ENCODE measurements at places on chromosomes 3 and 15. TPM values are rescaled to one million over a fixed set of nuclear protein-coding genes. Genes with fewer than 3 reads are reported as not detected.

Gene SACM1L
- 18.7 TPM for total RNA-seq

Gene ATP8B4
- 2.5 TPM for total RNA-seq

- no peaks in the 10 kb centered on the region for H3K36me3 ChIP-seq
- H3K4me1 ChIP-seq, result no peaks in the 10 kb centered on the region
These were observed 68.7 kb upstream of the FURIN start for GRCh38 chr15:90799639-90800170.

Gene ZNF445
- 5.1 TPM for total RNA-seq

GRCh38 chr3:61343543-61343942 is 92.3 kb upstream of the FHIT start:
- no peak for DNase-seq
- H3K27me3 ChIP-seq, result no peaks in the 10 kb centered on the region
- H3K36me3 ChIP-seq, result no peaks in the 10 kb centered on the region
- no peak overlapping the region for H3K4me3 ChIP-seq
- H3K27ac ChIP-seq, result no peak overlapping the region
- no peaks in the 10 kb centered on the region for H3K4me1 ChIP-seq

Gene COL8A1
- total RNA-seq, result 43.3 TPM

Gene ADAMTS7
- total RNA-seq, result 20.8 TPM

- H3K27me3 ChIP-seq, result no peaks in the 10 kb centered on the region
- no peaks in the 10 kb centered on the region for H3K36me3 ChIP-seq
- DNase-seq, result no peak
- no peaks in the 10 kb centered on the region for H3K4me1 ChIP-seq
- H3K4me3 ChIP-seq, result no peak overlapping the region
These were observed 6.4 kb downstream of the SUCNR1 start for GRCh38 chr3:151879679-151880415.

Gene PEAK1
- total RNA-seq, result 44.2 TPM

DNA sequence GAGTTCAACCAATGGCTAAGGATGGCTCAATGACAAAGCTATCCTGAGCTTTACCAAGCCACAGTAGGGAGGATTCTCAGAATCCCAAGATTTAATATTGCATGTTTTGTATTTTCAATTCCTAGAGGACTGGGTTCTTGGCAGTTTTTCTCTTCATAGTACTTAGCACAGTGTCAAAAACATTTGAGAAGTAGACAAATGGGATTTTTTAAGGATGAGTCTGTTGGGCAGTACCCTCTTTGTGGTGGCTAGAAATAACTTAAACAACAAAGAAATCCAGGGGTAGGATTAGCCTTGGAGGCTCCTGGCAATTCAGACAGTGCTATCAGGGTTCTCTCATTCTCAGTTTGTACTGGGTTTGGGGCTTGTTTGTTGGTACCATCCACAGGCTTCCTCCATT is 212.8 kb upstream of the RORA start:
- no peaks in the 10 kb centered on the region for H3K27me3 ChIP-seq
- no peak for DNase-seq
- no peak overlapping the region for H3K4me3 ChIP-seq
- no peak overlapping the region for H3K27ac ChIP-seq
- no peaks in the 10 kb centered on the region for H3K4me1 ChIP-seq
- H3K36me3 ChIP-seq, result no peaks in the 10 kb centered on the region

- DNase-seq, result peak; percentile 68
- peak overlapping the region; percentile 84 for H3K4me3 ChIP-seq
- no peaks in the 10 kb centered on the region for H3K27me3 ChIP-seq
- no peaks in the 10 kb centered on the region for H3K36me3 ChIP-seq
These were observed 567 bp downstream of the PFN2 start for GRCh38 chr3:149969940-149970715.

Gene CASR
- total RNA-seq, result not detected

GRCh38 chr15:75049392-75049791 is 26.0 kb downstream of the PPCDC start:
- H3K36me3 ChIP-seq, result no peaks in the 10 kb centered on the region
- no peak overlapping the region for H3K4me3 ChIP-seq
- peak overlapping the region; percentile 32 for H3K27ac ChIP-seq
- H3K27me3 ChIP-seq, result no peaks in the 10 kb centered on the region
- H3K4me1 ChIP-seq, result no peaks in the 10 kb centered on the region

Gene SAMMSON
- total RNA-seq, result not detected

DNA sequence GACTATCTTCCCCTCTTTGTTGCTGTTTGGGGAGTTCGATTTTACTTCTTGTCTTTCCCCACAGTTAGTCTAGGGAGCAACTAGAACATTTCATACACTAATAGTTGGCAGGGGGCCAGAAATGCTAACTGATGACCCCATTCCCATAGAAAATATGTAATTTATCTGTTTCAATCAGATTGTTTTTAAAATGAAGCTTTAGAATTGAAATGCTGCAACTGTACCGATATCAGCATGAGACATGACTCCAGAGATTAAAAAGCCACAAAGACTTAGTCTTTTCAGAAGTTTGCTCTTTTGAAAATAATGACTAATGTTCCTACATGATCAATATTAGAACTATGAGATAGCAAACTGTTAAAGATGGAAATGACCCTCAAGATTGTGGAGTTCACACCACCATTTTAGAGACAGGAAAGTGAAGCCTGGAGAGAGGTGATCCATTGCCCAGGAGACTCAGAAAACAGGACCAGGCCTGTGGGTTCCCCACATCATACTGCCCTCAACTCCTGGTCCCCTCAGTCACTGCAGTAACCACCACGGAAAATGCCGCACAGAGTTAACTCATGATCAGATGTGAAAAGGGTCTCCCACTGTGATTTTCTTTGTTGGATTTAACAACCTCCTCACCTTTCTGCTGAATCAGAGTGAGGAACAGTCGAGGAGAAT is 130.3 kb downstream of the CHDH start:
- no peaks in the 10 kb centered on the region for H3K4me1 ChIP-seq
- H3K27me3 ChIP-seq, result no peaks in the 10 kb centered on the region
- H3K36me3 ChIP-seq, result no peaks in the 10 kb centered on the region

- H3K27ac ChIP-seq, result no peak overlapping the region
- no peaks in the 10 kb centered on the region for H3K4me1 ChIP-seq
- H3K4me3 ChIP-seq, result no peak overlapping the region
These were observed 73.1 kb downstream of the ATP2B2 start for GRCh38 chr3:10432156-10432845.
